ENCODE measurements at places on chromosomes 1 and 21.
A peak's percentile ranks its signal among the peaks of the same experiment; 100 is the strongest.

- DNase-seq, result no peak
Measured at GRCh38 chr21:44049606-44050005, 37.5 kb downstream of the TRAPPC10 start.

DNA sequence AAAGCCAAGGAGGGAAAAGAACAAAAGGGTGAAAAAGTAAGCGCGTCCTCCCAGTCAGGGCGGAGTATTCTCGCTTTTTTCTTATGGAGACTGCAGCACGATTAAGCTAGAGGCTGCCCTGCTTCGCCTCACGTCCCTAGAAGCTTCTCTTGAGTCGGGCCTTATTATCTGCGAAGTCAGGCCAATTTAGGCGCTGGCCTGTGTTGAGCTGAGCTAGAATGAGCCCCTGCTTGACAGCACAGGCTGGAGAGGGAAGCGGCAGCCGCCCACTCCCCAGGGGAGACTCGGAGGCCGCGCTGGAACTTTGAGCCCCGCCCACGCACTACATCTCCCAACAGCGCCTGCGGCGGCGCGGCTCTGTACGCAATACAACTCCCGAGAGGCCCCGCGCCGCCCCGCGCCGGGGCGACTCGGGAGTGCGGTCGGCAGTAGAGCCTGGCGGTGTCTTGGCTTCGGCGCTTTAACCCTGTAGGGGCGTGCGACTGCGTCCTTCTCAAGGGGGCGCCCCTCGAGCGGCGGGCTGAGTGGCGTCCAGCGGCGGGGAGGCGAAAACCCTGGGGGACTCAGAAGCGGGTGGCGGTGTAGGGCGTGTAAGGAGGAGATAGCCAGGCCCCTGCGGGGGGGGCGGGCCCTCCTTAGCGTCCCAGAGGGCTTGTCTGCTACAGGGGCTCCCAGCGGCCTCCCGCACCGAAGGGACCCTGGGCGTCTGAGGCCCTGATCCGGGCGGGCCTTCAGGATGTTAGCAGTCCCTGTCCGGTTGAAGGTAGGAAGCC is 888 bp downstream of the ZNF436 start:
- DNase-seq, result peak; percentile 70

DNA sequence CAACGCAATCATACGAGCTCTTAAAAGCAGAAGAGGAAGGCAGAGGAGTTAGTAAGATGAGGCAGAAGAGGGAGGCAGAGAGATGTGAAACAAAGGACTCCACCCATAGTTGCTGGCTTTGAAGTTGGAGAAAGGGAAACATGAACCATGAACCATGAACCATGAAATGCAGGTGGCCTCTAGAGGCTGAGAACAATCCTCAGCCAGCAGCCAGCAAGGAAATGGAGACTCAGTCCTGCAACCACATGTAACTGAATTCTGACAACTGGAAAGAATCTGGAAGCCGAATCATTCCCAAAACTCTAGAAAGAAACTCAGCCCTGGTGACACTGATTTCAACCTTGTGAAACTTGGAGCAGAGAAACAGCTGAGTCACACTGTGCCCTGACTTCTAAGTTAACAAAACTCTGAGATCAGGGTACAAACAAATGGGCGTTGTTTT is 10.1 kb downstream of the DIPK1A start:
- no peak for DNase-seq

DNA sequence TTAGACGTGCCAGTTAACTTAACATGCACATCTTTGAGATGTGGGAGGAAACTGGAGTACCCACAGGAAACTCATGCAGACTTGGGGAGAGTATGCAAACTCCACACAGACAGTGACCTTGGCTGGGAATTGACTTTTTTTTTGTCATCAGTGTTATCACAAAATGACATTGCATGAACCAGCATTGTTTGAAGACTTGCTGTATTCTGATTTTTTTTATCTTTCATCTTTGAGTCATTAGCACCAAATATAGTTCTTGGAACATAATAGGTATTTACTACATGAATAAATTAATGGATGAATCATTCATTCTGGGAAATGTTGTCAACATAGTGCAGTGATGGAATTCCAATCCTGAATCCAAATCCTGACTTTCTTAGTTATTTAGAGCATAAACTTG is 77.0 kb downstream of the ATF6 start:
- DNase-seq, result no peak

DNA sequence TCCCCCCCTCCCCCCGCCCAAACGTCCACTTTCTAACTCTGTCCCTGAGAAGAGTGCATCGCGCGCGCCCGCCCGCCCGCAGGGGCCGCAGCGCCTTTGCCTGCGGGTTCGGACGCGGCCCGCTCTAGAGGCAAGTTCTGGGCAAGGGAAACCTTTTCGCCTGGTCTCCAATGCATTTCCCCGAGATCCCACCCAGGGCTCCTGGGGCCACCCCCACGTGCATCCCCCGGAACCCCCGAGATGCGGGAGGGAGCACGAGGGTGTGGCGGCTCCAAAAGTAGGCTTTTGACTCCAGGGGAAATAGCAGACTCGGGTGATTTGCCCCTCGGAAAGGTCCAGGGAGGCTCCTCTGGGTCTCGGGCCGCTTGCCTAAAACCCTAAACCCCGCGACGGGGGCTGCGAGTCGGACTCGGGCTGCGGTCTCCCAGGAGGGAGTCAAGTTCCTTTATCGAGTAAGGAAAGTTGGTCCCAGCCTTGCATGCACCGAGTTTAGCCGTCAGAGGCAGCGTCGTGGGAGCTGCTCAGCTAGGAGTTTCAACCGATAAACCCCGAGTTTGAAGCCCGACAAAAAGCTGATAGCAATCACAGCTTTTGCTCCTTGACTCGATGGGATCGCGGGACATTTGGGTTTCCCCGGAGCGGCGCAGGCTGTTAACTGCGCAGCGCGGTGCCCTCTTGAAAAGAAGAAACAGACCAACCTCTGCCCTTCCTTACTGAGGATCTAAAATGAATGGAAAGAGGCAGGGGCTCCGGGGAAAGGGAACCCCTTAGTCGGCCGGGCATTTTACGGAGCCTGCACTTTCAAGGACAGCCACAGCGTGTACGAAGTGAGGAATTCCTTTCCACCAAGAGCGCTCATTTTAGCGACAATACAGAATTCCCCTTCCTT is 158.1 kb downstream of the RUNX1 start:
- DNase-seq, result no peak

- no peak for DNase-seq
Measured at GRCh38 chr1:145963265-145964019, 933 bp downstream of the ANKRD34A start.

- DNase-seq, result no peak
Measured at GRCh38 chr21:38664841-38665240, 140.9 kb upstream of the ETS2 start.

- no peak for DNase-seq
Measured at GRCh38 chr1:80436851-80437250, 1363.9 kb upstream of the ADGRL2 start.

GRCh38 chr1:47184090-47184821 is 5.6 kb downstream of the PDZK1IP1 start:
- DNase-seq, result no peak

GRCh38 chr21:41589131-41589530 is 81.2 kb upstream of the TMPRSS2 start:
- DNase-seq, result no peak

DNA sequence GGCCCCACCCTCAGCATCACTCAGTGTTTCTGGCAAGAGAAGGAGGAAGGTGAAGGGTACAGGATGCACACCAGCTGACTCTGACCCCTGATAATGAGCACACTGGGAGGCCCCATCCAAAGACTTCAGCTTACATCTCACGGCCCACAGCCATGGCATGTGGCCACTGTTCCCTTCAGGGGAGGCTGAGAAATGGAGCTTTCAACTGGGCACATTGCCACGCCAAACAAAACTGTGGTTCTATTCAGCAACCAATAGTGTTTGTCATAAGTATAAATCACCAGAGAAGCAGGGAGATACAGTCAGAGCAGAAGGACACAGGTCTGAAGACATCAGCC is 12.7 kb upstream of the TRAF3IP3 start:
- no peak for DNase-seq

GRCh38 chr1:154760469-154760933 is 109.6 kb downstream of the KCNN3 start:
- no peak for DNase-seq

DNA sequence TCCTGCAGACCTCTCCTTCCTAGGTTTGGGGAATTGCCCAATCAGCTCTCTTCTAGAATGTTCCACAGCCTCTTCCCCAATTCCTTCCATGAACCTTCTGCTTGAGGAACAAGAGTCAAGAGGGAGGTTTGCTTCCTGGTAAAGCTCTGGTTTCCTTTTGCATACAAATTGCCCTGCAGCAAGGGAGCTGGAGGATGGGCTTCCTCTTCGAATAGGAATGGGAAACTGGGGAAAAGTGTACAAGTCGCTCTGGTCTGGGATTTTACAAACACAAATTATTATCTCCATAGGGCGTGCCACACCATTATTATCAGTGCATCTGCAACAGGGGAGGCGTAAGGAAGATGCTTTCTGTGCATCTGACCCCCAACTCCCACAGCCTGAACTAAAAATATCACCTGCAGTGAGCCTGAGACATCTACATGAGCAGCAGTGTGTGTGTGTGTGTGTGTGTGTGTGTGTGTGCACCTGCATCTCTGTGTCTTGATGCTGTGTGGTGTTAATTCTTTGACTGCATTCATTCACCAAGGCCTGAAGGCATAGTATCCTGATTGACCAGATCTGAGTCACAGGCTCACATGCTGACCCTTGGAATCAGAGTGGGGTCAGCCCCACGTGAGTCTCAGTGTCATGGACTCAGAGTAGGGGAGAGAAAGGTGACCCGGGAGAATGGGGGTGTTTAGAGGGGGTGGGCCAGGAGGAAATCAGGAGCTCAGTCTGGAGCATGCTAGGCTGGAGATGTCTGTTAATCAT is 272.9 kb downstream of the KAZN start:
- no peak for DNase-seq

Data from NCI-H1417 treated with DMSO at 0.1 percent for 48 hours (cell line).